A172 (cell line): ENCODE measurements at places on chromosomes 1 and 21.

GRCh38 chr1:75502776-75503175, 108.1 kb downstream of the SLC44A5 start:
- peak; percentile 56 for DNase-seq

- DNase-seq, result no peak
These were observed 70.4 kb downstream of the UBR4 start for GRCh38 chr1:19139711-19140110.

- no peak for DNase-seq
These were observed 45.4 kb downstream of the CDC14A start for GRCh38 chr1:100397681-100398080.

DNA sequence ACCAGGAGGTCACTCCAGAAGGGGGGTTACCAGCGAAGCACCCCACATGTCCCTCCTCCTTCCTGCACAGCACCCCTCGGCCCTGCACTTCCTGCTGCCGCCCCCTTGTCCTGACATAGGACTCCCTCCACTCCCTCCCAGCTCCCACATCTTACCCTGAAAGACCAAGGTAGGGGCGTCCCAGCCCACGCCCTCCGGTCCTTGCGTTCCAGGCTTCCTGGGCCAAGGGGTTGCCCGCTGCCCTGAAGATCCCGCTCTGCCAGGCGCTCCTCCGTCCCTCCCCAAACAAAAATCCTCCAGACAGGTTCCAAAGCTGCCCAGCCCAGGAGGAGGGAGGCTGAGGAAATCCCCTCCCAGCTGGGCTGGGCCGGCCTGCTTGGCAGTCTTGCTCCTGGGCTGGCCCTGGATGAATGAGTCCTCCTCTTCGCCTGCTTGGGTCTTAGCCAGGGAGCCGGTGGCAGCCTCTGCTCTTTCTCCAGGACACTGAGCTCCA, at the start of gene RHBDL2:
TSS of gene RHBDL2 (minus strand) at position 304 of the 493 bp plus-strand sequence. CDS start 22,618 bp downstream, outside the sequence.
- DNase-seq, result peak; percentile 72

DNA sequence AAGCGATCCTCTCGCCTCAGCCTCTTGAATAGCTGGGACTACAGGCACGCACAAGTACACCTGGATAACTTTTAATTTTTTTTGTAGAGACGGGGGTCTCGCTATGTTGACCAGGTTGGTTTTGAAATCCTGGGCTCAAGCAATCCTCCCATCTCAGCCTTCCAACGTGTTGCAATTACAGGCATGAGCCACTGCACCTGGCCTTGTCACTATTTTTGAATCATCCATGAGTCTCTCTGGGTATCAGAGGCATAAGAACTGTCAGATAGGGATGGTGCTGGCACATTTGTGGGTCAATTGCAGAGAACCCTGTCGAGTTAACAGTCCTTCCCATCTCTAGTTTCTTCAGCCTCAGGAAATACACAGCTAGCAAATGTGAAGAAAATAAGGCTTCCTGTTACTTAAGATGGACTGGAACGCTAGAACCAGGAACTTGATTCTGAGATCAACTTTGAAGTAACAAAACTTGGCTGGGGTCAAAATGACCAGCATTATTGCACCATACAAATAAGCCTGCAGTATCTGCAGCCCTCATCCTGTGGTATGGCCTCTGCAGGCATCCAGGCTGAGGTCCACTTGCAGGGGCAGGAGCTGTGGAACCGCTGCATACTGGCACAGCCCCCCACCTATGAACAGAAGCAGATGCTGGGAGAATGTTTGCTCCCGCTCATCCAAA, 124.3 kb upstream of the GADD45A start:
- no peak for DNase-seq

- DNase-seq, result no peak
These were observed 98.6 kb downstream of the ZP4 start for GRCh38 chr1:237792149-237792548.

DNA sequence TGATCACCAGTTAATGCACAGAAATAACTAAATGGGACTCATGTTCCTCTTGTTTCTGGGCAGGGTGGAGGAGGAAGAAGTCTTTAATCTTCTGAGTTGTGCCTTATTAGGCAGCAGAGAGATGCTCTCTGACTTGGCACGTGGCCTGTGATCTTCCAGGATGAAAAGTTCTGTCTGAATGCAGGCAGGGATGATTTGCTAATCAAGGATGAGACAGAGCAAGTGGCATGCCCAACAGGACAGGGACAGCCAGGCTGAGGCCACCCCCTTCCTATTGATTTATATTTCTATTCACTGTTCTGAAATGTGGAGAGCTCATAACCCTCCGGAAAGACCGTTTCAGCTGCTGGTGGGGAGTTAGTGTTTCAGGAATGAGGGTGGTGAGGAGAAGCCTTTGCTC, 477.8 kb upstream of the CAMK1G start:
- peak; percentile 40 for DNase-seq

DNA sequence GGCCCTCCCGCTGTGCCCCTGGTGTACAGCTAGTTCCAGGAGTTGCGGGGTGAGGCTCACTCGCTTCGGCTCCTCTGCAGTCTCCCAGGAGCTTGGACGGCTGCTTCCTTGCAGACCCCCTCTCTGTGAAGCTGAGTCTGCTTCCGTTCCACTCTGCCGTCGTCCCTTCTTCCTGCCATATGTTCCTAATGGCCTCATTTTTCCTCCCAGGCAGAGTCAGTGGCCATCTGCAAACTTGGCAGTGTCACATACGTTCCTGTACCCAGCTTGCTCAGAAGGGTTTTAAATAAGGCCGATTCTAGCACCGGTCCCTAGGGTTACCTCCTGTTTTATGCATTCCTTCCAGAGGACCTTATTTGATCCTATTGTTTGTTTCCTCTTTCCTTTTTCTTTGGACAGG, 21.3 kb downstream of the ACTL8 start:
- DNase-seq, result no peak

GRCh38 chr21:40858517-40858916, 11.6 kb upstream of the DSCAM start:
- DNase-seq, result no peak

- DNase-seq, result no peak
These were observed 5.8 kb downstream of the PCNX2 start for GRCh38 chr1:233289676-233290075.

DNA sequence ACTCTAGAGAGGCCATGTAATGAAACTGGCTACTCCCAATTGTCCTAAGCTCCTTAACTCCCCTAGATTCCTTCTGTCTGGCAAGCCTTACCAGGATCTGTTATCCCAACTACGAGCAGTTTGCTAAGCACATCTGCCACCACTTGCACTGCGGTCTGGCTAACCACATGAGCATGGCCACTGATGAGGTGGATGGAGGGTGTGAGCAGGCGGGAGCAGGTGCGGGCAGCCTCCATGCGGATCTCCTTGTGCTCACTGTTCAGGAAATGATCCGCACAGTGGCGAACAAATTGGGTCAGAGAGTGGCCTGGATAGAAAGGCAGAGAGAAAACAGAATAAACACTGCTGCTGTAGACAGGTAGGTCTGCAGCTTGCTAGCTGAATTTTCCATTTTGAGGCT, 24.0 kb downstream of the MTOR start:
- DNase-seq, result no peak
